ENCODE measurements at places on chromosomes 2 and 18.

DNA sequence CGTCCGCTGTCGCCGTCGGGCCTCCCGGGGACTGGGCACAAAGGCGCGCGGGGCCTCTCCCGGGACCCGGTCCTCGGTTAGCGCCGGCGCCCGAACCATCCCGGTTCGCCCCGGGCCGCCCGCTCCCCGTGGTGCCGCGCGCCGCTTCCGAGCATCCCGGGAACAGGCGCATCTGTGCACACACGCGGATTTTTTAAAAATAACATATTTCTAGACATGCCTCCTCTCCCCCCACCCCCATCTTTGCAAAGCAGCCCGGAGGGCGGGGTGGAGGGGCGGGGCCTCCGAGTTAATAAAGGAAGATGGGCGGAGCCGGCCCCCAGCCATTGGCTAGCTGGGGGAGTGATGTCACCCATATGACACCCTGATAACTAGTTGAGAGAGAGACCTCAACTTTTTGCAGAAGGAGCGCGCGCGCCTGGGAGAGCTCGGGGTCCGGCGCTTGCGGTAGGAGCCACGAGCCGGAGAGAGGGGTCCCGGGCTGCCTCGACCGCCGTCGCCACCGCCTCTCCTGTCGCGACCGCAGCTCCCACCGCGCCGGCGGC, at the start of gene SOX11:
Gene SOX11, plus strand, starts transcription at position 400 of the 545 bp plus-strand sequence. CDS start 338 bp downstream, outside the sequence.
- peak; percentile 68 for DNase-seq

DNA sequence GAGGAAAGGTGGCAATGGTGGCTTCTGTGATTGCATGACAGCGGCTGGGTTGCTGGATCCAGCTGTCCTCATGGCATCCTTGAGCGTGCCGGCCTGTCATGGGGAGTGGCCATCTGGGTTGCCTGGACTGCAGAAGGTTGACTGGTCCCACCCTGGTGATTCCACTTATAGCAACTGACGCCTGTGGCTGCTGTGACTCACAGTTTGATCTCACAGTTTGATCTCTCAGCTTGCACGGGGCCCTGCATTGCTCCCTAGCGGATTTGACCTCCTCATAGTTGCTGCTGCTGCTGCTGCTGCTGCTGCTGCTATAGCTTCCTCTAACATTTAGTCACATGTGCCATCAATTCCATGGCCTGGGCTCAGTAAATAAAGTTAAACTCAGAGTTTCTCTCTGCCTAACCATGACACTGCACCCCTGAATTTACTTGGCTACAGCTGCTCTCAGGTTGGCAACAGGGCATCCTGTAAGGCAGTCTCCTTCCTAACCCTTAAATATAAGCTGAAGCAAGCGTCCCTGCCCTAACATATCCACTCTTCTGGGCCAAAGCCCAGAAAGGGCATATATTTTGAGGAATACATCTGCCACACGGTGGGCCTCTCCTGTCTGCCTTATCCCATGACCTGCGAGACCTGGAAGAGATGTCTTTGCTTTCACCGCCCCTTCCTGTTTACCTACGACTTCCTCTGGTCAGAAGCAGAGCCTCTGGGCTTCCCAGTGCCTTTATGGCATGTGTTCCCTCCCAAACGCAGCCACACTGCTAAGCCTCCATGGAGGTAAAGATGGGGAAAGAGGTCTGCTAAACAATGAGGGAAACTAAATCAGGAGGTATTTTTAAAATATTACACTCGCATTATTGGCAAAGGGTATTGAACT, 37.8 kb upstream of the CCDC150 start:
- peak; percentile 97 for DNase-seq

GRCh38 chr2:105866216-105867185, 121.8 kb downstream of the NCK2 start:
- DNase-seq, result no peak

- DNase-seq, result peak; percentile 71
Measured at GRCh38 chr2:42117923-42118753, 51.0 kb upstream of the EML4 start.

- DNase-seq, result no peak
Measured at GRCh38 chr18:63881851-63882250, 5.7 kb upstream of the SERPINB2 start.

DNA sequence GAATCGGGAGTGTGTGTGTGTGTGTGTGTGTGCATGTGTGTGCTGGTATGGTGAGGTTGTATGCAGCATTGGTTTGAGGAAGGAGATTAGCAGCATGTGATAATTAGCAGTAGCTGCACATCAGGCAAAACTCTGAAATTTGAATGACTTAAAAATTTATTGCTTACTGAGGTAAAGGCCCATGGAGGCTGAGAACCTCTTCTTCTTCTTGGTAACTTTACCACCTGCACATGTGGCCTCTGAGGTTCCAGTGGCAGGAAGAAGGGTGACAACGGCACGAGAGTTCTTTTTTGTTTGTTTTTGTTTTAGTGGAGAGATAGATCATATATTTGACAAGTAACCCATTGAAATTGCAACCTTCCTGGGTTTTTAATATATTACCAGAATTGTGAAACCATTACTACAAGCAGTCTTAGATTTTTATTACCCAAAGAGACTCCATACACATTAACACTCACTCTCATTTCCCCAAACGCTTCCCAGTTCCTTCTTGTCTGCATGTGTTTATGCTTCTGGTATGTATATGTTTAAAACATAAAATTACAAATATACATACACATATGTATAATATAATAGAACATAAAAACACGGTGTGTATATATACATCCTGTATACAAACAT, 292.1 kb downstream of the PTGR3 start:
- no peak for DNase-seq

- no peak for DNase-seq
Measured at GRCh38 chr2:217261452-217261851, 401.6 kb upstream of the TNP1 start.

GRCh38 chr2:25499157-25499556, 157.4 kb upstream of the DNMT3A start:
- no peak for DNase-seq

- DNase-seq, result no peak
Measured at GRCh38 chr2:101355401-101356054, 31.8 kb downstream of the CREG2 start.

DNA sequence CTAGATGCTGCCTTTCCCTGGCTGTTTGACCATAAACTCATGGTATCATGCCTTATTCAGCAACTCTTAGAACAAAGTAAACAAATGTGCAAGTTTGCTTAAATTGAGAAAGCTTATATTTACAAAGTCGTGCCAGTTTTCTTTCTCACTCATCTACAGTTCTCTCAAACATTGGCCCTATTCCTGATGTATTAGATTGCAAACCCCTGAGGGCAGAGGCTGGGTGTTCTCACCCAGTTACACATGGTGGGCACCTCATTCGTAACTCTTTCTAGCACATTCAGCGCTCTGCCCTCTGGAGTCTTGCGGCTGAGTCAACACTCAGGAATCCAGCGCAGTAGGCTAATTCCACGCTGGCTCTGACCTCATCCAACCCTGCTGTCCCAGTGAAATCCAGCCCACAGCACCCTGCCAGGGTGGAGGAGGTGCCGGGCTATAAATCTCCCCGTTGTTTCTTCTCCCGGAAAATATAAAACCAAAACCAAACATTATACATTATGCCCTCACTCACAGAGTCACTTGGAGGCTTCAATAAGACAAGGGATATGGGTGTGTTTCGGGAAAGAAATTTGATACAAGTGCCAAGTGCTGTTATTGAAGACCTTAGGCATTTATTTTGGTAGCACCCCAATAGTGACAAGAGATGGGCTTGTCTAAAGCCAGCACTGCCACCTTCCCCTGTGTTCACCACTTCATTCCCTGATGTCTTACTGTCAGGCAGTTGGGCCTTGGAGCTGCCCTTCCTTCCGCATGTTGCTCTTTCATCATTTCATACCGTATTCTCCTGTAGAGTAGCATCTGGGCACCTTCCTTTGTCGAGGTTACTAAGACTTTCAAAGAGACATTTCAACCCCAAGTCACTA, 287.4 kb downstream of the PRKCE start:
- peak; percentile 93 for DNase-seq

GRCh38 chr2:128644156-128644555, 325.5 kb upstream of the HS6ST1 start:
- no peak for DNase-seq

DNA sequence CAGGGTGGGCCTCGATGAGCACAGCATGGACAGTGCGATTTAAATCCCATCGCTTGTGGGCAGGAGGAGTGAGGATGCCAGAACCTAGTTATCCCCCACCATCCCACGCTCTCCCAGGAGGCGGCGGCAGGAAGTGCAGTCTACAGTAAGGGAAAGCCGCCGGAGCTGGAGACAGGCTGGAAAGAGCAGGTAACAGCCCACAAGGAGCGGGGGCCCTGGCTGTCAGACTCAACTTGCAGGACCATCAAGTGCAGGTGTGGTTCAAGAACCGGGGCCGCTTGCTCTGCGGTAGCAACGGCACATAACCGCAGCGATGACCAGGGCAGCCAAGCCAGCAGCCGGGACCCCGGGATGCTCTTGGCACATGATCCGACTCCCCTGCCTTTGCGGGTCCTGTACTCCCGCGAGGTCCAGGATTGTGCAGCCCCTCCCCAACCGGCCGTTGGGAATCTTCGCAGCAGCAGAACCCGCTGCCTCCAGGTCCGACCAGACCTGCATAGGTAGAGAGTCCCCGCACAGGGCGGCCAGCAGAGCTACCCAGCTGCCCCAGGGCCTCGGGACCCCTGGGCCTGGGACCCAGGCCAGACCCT, 82.1 kb downstream of the BIN1 start:
- no peak for DNase-seq

DNA sequence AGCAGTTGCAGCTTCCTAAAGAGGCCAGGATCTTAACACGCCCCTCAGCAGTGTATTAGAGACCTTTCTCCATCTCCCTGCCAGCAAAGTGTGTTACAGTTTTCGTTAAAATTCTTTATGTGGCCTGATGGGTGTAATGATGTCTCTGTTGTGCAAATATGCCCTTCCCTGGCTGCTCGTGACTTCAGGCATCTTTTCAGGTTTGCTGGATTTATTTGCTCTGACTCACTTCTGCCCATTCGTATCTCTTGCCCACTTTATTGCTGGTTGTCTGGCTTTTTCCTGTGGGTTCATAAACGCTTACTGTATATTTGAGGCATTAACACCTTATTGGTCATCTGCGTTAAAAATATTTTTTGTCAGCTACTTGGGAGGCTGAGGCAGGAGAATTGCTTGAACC, 134.5 kb downstream of the ASB1 start:
- no peak for DNase-seq

GRCh38 chr2:191629001-191629453, 48.9 kb upstream of the NABP1 start:
- DNase-seq, result no peak

DNA sequence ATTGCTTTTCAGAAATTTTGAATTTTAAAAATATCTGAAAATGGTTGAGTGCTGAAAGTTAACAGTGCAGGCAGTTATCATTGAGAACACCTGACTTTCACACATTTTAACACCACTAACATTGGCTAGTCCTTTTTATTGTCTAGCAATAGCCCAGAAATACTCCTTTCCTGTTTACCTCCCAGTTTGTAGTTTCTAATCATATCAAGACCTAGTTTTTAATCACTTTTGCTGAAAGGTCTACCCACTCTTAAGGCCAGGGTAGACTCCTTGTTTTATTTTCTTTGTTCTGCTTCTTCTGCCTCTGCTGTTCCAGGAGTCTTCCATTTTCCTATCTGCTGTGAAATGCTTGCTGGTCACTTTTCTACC, 72.1 kb downstream of the UBE2E3 start:
- no peak for DNase-seq

GRCh38 chr2:45452866-45453265, 158.2 kb downstream of the SRBD1 start:
- DNase-seq, result peak; percentile 83

DNA sequence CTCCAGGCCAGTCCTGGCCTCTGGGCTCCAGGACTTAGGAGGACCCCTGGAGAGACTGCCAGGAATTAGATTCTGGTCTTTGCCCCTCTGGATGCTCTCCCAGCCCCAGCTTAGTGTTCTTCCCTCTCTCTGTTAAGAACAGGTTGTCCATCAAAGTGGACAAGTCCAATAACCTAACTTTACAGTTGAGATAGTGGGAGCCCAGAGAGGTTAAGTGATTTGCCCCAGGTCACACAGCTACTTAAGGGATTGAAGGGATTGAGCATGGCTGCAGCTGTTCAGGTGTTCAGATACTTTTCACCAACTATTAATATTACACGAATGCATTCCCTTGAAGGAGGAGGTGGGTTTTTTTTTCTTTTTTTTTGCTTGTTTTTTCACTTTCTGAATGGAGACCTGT, 57.6 kb downstream of the EDAR start:
- no peak for DNase-seq

- DNase-seq, result no peak
Measured at GRCh38 chr18:58251416-58251815, 207.4 kb downstream of the NEDD4L start.

- no peak for DNase-seq
Measured at GRCh38 chr2:164792316-164793170, 49.1 kb downstream of the COBLL1 start.

GRCh38 chr2:24638568-24638967, 147.5 kb downstream of the NCOA1 start:
- no peak for DNase-seq

DNA sequence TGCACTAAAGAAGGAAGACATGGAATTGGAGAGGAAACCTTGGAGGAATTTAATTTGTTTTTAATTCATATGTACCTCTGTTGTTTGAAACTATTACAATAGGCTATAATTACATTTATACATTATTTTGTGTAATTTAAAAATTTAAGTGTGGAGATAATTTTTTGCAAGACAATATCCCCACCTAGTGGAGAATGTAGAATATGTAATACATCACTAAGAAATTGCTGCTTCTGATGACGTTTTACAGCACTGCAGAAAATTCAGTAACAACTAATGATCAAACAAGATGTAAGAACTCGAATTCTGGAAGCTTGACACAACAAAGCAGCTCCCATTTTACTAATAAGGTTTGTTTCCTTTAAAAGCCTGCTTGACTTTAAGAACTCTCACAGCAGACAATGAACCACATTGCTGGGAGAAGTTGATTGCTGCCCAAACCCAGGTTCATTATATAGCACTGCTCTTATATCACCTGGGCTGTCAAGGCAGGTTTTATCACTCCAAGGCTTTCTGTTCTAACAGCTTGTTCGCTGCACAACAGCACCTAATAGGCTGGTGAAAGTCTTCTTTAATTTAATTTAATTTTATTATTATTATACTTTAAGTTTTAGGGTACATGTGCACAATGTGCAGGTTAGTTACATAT, 53.4 kb downstream of the THADA start:
- DNase-seq, result peak; percentile 37

- DNase-seq, result no peak
Measured at GRCh38 chr2:60152226-60152833, 401.1 kb downstream of the BCL11A start.

- DNase-seq, result no peak
Measured at GRCh38 chr2:44056947-44057346, 61.2 kb upstream of the LRPPRC start.

- DNase-seq, result no peak
Measured at GRCh38 chr2:16691261-16691660, 25.6 kb upstream of the CYRIA start.
